ENCODE measurements at places on chromosomes 2 and 18.

- H3K27me3 ChIP-seq: peaks cover 11% of the 10 kb centered on the region
- no peaks in the 10 kb centered on the region for H3K36me3 ChIP-seq
- no peak overlapping the region for H3K4me3 ChIP-seq
- H3K27ac ChIP-seq: no peak overlapping the region
- DNase-seq: no peak
- H3K4me1 ChIP-seq: peaks cover 3% of the 10 kb centered on the region
These were observed 95.5 kb downstream of the MTCL1 start for GRCh38 chr18:8800876-8801262.

- H3K4me3 ChIP-seq: no peak overlapping the region
- no peak overlapping the region for H3K27ac ChIP-seq
- no peaks in the 10 kb centered on the region for H3K27me3 ChIP-seq
- H3K4me1 ChIP-seq: no peaks in the 10 kb centered on the region
- H3K36me3 ChIP-seq: no peaks in the 10 kb centered on the region
- DNase-seq: no peak
These were observed 45.3 kb upstream of the CCBE1 start for GRCh38 chr18:59742325-59743111.

DNA sequence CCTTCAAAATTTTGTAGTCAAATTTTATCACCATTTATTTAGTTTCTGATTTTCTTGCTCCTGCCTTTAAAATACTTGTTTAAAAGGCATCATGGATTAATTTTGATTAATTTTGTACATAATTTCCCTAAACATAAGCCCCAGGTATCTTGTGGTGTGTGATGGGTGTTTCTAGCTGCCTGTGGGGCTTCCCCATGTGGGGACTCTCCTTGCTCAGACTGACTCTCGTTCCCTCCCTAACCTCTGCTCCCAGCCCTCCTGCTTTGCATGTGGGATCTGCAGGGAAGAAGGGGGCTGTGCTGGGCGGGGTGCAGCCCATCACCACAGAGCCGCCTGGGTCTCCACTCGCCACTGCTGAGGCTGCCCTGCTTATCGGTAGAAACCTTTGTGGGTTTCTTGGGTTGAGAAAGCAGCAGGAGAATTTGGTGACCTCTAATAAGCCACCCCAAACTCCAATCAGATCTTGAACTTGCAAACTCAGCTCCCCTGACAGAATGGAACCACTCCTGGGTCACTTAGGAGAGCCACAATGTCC is 72.5 kb downstream of the MRPS9 start:
- no peaks in the 10 kb centered on the region for H3K27me3 ChIP-seq
- no peaks in the 10 kb centered on the region for H3K36me3 ChIP-seq
- H3K4me1 ChIP-seq: no peaks in the 10 kb centered on the region

DNA sequence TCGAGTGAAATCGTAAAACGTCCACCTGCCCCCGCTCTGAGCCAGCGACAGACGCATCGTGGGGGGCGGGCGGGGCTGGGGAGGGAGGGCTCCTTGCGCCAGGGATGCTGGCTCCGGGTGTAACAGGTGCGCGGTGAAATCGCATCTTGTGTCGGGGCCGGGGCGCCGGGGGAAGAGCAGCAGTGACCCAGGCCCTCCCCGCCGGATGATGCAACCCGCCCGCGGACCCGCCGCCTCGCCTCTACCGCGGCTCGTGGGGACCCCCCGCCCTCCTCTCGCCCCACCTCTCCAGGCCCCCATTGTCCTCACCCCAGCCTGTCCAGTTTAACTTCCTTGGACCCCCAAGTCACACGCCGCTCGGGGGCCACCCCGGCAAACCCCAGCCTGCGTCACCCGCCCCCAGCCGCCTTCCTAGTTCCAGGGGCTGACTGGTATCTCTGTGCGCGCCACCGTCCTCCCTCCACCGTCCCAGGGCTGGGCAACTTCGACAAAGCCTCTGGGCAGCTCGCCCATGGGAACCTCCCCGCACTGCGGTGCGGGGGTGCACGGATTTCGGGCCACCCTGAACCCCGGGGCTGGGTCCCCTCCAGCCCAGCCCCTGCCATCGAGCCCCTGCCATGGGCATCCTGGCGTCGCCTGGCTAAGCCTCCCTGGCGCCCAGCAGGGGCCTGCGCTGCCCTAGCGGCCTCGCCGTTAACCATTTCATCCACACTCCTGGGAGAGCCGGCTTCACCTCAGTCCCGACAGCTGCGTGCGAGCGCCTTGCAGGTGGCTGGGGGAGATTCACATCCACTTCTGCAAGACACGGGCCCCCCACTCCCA is 799 bp upstream of the KIF1A start:
- H3K27me3 ChIP-seq: peaks cover 8% of the 10 kb centered on the region
- DNase-seq: no peak
- peaks cover 19% of the 10 kb centered on the region for H3K4me1 ChIP-seq
- no peak overlapping the region for H3K4me3 ChIP-seq
- H3K27ac ChIP-seq: no peak overlapping the region

GRCh38 chr2:26298638-26299393 is 47.1 kb upstream of the SELENOI start:
- no peaks in the 10 kb centered on the region for H3K36me3 ChIP-seq
- H3K4me1 ChIP-seq: peaks cover 30% of the 10 kb centered on the region
- H3K27ac ChIP-seq: peak overlapping the region; percentile 50

DNA sequence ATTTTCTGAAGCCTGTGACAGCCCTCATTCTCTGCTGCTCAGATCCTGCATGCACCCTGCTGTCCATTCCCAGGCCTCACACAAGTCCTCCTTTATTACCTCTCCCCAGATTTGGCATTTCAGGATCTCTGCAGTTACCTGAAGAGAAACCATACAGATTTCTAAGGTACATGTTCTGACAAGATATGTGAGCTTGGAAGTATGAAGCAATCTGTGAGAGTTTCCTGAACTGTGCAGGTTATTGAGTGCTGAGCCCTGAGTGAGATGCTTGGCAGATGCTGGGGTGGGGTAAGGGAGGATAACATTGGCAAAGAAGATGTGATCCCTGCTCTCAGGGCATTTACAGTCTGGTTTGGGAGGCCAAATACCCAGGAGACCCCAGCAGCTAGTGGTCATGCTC is 122.1 kb upstream of the STPG4 start:
- peaks cover 6% of the 10 kb centered on the region for H3K4me1 ChIP-seq
- no peak overlapping the region for H3K27ac ChIP-seq
- no peaks in the 10 kb centered on the region for H3K36me3 ChIP-seq
- no peak overlapping the region for H3K4me3 ChIP-seq

GRCh38 chr2:65453916-65454315 is 21.5 kb upstream of the SPRED2 start:
- H3K4me1 ChIP-seq: no peaks in the 10 kb centered on the region
- no peaks in the 10 kb centered on the region for H3K27me3 ChIP-seq
- no peak overlapping the region for H3K27ac ChIP-seq
- no peak for DNase-seq

DNA sequence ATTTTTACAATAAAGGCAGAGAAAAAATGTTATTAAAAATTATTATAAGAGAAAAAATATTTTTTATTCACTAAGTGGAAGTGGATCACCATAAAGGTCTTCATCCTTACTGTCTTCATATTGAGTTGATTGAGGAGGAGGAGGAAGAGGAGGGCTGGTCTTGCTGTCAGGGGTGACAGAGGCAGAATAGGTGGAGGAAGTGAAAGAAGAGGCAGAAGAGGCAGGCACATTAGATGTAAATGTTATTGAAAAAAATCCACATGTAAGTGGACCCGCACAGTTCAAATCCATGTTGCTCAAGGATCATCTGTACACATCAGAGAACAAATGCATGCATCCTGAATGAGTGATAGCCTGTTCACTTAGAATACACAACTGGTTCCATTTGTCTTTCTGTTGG is 6.4 kb upstream of the SPATS2L start:
- no peak overlapping the region for H3K4me3 ChIP-seq
- H3K27ac ChIP-seq: no peak overlapping the region
- no peaks in the 10 kb centered on the region for H3K4me1 ChIP-seq
- no peak for DNase-seq

GRCh38 chr2:54529935-54530334 is 73.8 kb downstream of the SPTBN1 start:
- no peaks in the 10 kb centered on the region for H3K36me3 ChIP-seq
- no peak for DNase-seq
- H3K27me3 ChIP-seq: no peaks in the 10 kb centered on the region
- H3K4me3 ChIP-seq: no peak overlapping the region
- no peak overlapping the region for H3K27ac ChIP-seq
- H3K4me1 ChIP-seq: no peaks in the 10 kb centered on the region

DNA sequence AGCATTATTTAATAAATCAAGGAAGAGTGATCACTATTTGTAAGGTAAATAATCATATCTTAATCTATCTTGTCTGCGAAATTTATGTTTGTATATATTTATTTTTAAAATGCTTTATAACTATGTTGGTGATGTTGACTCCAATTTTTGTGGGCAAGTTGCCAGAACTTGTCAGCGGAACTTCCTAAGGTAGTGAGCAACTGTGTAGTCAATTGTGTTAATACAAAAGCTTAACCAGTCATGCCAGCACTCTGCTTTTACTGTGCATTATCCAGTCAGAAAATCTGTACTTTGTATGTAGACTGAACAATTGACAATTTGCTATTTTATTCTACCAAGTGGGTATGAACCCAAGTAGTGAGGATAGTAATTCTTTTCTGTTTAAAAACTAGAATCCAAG is 61.9 kb upstream of the RND3 start:
- no peaks in the 10 kb centered on the region for H3K27me3 ChIP-seq
- no peak overlapping the region for H3K27ac ChIP-seq
- no peak for DNase-seq
- H3K4me1 ChIP-seq: no peaks in the 10 kb centered on the region
- H3K4me3 ChIP-seq: no peak overlapping the region
- no peaks in the 10 kb centered on the region for H3K36me3 ChIP-seq

GRCh38 chr2:214604861-214605260 is 194.0 kb downstream of the VWC2L start:
- H3K4me1 ChIP-seq: no peaks in the 10 kb centered on the region
- no peak overlapping the region for H3K4me3 ChIP-seq
- DNase-seq: no peak
- no peaks in the 10 kb centered on the region for H3K27me3 ChIP-seq
- H3K27ac ChIP-seq: no peak overlapping the region

- DNase-seq: no peak
- H3K4me3 ChIP-seq: no peak overlapping the region
- H3K27me3 ChIP-seq: peaks cover 4% of the 10 kb centered on the region
- no peak overlapping the region for H3K27ac ChIP-seq
- H3K4me1 ChIP-seq: peaks cover 3% of the 10 kb centered on the region
These were observed 216.3 kb downstream of the C1D start for GRCh38 chr2:67846370-67847070.

DNA sequence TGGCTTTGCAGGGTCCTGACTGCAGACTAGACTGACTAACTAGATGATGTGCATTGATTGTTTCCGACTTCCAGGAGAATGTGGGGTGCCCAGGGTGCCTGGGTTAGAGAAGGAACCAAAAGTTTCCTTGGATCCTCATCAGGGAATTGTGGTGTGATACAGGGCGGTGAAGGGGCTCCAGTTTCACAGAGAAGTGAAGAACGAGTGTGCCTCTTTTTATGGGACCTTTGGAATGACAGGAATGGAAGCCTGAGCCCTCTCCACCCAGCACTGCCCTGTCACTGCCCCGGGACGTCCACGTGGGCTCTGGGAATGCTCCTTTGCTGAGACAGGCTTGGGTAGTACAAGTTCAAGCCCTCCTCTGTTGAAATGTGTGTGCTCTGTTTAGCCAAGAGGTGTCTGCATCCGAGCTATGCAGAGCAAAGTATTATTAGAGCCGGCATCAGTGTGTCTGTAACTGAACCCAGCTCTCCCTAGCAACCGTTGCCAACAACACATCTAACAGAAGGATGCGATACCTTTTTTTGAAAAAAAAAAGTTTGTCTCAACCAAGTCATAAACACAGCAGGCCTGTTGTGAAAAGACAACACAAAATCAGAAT is 183.6 kb downstream of the SMAD7 start:
- no peak overlapping the region for H3K27ac ChIP-seq
- no peaks in the 10 kb centered on the region for H3K36me3 ChIP-seq
- no peak overlapping the region for H3K4me3 ChIP-seq
- H3K4me1 ChIP-seq: no peaks in the 10 kb centered on the region
- no peak for DNase-seq

- no peaks in the 10 kb centered on the region for H3K27me3 ChIP-seq
- DNase-seq: no peak
- no peak overlapping the region for H3K27ac ChIP-seq
- H3K4me3 ChIP-seq: no peak overlapping the region
- no peaks in the 10 kb centered on the region for H3K36me3 ChIP-seq
- H3K4me1 ChIP-seq: no peaks in the 10 kb centered on the region
These were observed 21.6 kb upstream of the RPRD1A start for GRCh38 chr18:36089001-36089400.

DNA sequence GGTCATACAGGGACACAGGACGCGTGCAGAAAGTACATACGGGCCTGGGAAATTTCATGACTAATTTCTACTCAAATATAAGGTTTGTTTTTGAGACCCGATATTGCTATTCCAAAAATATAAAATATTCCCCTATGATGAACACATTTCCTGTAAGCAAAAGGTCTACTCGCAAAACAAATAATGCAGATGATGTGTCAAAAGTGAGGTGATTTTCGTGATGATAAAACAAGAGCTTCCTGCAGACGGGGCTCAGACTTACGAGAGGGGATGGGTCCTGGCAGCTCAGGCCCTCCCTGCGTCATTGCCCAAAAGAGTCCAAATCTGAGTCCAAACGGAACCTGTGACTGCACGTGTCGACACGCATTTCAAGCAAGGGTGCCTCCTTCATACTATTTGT is 62.7 kb downstream of the MBP start:
- DNase-seq: peak; percentile 49
- no peak overlapping the region for H3K4me3 ChIP-seq
- H3K27ac ChIP-seq: peak overlapping the region; percentile 82

- peak overlapping the region; percentile 82 for H3K4me3 ChIP-seq
- H3K4me1 ChIP-seq: peaks cover 37% of the 10 kb centered on the region
- no peaks in the 10 kb centered on the region for H3K36me3 ChIP-seq
- H3K27ac ChIP-seq: peak overlapping the region; percentile 84
- DNase-seq: peak; percentile 10
- no peaks in the 10 kb centered on the region for H3K27me3 ChIP-seq
These were observed 1.1 kb upstream of the PPP3R1 start for GRCh38 chr2:68253219-68254068.

GRCh38 chr2:69013840-69014821 is 1.2 kb downstream of the ANTXR1 start:
- H3K27me3 ChIP-seq: peaks cover 15% of the 10 kb centered on the region
- no peaks in the 10 kb centered on the region for H3K4me1 ChIP-seq
- no peak overlapping the region for H3K27ac ChIP-seq
- H3K4me3 ChIP-seq: no peak overlapping the region

- H3K4me1 ChIP-seq: no peaks in the 10 kb centered on the region
- H3K4me3 ChIP-seq: no peak overlapping the region
- no peak for DNase-seq
- no peaks in the 10 kb centered on the region for H3K27me3 ChIP-seq
These were observed 134.8 kb downstream of the GCA start for GRCh38 chr2:162478721-162479129.

DNA sequence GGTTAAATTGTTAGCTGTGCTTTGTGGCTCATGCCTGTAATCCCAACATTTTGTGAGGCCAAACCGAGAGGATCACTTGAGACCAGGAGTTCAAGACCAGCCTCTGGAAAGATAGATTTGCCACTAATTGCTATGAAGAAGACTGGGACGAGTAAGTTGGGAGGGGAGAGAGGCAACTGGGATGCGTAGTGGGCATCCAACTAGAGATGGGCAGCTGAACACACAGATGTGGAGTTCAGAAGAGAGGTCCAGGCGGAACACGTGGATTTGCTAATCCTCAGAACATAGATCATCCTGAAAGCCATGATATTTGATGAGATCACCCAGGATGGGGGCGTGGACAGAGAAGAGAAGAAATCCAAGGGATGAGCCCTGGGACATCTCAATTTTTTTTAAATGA is 48.7 kb downstream of the CYP26B1 start:
- H3K27ac ChIP-seq: no peak overlapping the region
- no peak for DNase-seq
- no peaks in the 10 kb centered on the region for H3K4me1 ChIP-seq
- peaks cover 3% of the 10 kb centered on the region for H3K27me3 ChIP-seq
- no peak overlapping the region for H3K4me3 ChIP-seq

All from T-cell (primary cell).